ENCODE measurements at places on chromosomes 2 and 18.

DNA sequence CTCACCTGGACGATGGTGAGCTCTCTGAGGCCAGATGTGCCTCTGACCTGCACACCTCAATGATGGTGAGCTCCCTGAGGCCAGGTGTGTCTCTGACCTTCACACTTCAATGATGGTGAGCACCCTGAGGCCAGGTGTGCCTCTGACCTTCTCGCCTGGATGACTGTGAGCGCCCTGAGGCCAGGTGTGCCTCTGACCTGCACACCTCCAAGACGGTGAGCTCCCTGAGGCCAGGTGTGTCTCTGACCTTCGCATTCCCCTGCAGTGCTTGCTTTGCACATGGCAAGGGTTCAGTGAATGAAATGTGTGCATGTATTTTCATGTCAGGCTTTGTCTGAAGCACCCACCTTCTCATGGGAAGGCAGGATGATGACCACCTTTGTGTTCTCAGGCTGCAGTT is 95.5 kb downstream of the PTGR3 start:
- H3K27me3 ChIP-seq, result no peaks in the 10 kb centered on the region
- DNase-seq, result no peak
- H3K4me1 ChIP-seq, result no peaks in the 10 kb centered on the region
- H3K4me3 ChIP-seq, result no peak overlapping the region
- H3K27ac ChIP-seq, result no peak overlapping the region

DNA sequence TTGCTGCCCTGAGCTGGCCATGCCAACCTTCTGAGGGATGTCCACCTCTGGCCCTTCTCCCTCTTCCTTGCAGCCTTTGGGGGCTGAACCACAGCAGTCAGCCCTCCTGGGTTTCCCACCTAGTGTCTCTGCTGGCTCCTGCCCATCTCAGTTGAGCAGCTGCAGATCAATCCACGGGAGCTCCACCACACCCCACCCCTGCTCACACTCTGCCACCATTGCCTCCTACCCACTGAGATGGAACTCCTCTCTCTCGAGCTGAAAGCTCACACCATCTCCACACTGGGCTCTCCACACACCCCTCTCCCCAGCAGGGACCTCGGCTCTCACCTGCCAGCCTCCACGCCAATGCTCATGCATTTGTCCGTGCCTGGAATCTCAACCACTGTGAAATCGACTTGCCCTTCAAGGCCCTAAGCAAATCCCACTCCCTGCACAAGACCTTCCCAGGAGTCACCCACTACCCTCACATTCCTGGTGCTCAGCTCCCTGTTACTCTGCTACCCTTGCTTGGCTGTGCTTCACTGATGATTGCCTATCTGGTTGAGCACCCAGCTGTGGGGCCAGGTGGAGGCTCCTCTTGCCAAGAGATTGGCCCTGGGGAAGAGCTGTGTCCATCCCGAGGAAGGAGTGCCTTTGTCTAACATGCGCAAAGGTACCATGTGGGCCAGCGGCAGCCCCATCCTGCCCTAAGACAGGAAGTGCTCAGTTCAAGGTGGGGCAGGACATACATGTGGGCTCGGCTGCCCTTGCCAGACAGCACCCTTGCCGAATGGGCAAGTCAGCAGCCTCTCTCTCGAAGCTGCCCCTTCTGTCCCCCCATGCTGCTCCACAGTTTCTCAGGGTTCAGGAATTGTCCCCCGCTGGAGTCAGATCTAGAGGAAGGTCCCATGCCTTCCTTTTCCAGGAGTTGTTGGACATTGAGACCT is 208.7 kb downstream of the CYP26B1 start:
- DNase-seq, result no peak
- no peak overlapping the region for H3K27ac ChIP-seq
- H3K4me3 ChIP-seq, result no peak overlapping the region
- no peaks in the 10 kb centered on the region for H3K36me3 ChIP-seq
- no peaks in the 10 kb centered on the region for H3K27me3 ChIP-seq

- no peaks in the 10 kb centered on the region for H3K27me3 ChIP-seq
- no peak for DNase-seq
- H3K36me3 ChIP-seq, result no peaks in the 10 kb centered on the region
- H3K27ac ChIP-seq, result no peak overlapping the region
- H3K4me1 ChIP-seq, result no peaks in the 10 kb centered on the region
Observed at GRCh38 chr2:95314598-95314963, 17.4 kb downstream of the KCNIP3 start.

- peak; percentile 10 for DNase-seq
- peaks cover 2% of the 10 kb centered on the region for H3K4me1 ChIP-seq
- H3K4me3 ChIP-seq, result no peak overlapping the region
- H3K36me3 ChIP-seq, result no peaks in the 10 kb centered on the region
- no peak overlapping the region for H3K27ac ChIP-seq
Observed at GRCh38 chr2:111708476-111709180, 175.4 kb downstream of the ANAPC1 start.

- no peak overlapping the region for H3K27ac ChIP-seq
- H3K4me1 ChIP-seq, result no peaks in the 10 kb centered on the region
- no peaks in the 10 kb centered on the region for H3K36me3 ChIP-seq
- DNase-seq, result no peak
Observed at GRCh38 chr2:53646788-53647187, 120.8 kb upstream of the CHAC2 start.

DNA sequence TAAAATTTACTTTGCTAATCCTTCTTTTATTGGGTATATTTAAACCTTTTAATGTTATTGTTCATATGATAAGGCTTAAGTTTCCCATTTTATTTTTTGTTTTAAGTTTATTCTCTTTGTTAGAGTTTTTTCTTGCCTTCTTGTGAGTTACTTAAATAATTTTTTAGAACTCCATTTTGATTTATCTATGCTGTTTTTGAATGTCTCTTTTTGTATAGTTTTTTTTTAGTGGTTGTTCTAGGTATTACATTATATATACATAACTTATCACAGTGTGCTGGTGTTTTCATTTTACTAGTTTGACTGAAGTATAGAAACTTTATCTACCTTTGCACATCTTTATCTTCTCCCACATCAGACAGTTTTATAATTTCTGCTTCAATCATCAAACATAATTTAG is 49.4 kb upstream of the TGFA start:
- H3K27ac ChIP-seq, result no peak overlapping the region
- no peaks in the 10 kb centered on the region for H3K4me1 ChIP-seq
- no peak for DNase-seq
- H3K4me3 ChIP-seq, result no peak overlapping the region

DNA sequence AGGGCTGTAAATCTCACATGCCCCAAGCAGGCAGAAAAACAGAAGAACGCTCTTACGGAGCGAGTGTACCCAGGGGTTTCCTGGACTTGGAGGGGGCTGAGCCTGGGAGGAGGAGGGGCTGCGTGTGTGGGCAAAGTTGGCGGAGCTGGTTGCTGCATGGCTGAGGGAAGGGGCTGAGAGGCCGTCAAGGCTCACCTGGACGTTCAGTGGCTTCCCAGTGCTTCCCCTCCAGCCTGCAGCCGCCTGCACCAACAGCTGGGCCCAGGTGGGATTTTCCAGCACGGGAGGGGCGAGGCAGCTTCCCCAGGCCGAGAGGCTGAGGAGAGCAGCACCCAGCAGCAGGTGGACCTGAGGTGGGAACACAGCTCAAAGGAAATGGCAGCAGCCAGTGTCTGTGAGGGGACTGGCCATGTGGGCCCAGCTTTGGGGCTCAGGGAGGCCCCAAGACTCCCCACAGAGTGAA is 70.6 kb upstream of the CTDP1 start:
- H3K36me3 ChIP-seq, result no peaks in the 10 kb centered on the region
- H3K4me1 ChIP-seq, result no peaks in the 10 kb centered on the region
- no peak overlapping the region for H3K27ac ChIP-seq
- no peaks in the 10 kb centered on the region for H3K27me3 ChIP-seq
- no peak for DNase-seq

DNA sequence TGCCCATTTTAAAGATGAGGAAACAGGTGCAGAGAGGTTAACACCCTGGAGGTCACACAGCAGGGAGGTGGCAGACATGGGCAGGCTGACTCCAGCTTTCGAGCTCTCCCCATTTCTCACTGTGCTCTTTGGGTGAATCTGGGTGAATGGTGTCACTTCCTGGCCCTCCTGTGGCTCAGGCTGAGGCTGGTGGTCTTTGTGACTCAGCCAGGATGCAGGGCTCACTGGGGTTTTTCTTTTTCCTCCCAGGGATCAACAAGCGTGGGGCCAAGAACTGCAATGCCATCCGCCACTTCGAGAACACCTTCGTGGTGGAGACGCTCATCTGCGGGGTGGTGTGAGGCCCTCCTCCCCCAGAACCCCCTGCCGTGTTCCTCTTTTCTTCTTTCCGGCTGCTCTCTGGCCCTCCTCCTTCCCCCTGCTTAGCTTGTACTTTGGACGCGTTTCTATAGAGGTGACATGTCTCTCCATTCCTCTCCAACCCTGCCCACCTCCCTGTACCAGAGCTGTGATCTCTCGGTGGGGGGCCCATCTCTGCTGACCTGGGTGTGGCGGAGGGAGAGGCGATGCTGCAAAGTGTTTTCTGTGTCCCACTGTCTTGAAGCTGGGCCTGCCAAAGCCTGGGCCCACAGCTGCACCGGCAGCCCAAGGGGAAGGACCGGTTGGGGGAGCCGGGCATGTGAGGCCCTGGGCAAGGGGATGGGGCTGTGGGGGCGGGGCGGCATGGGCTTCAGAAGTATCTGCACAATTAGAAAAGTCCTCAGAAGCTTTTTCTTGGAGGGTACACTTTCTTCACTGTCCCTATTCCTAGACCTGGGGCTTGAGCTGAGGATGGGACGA is 13.2 kb downstream of the ITM2C start:
- H3K36me3 ChIP-seq, result no peaks in the 10 kb centered on the region
- peaks cover 39% of the 10 kb centered on the region for H3K4me1 ChIP-seq
- H3K27me3 ChIP-seq, result no peaks in the 10 kb centered on the region
- no peak overlapping the region for H3K27ac ChIP-seq
- peak overlapping the region; percentile 20 for H3K4me3 ChIP-seq

DNA sequence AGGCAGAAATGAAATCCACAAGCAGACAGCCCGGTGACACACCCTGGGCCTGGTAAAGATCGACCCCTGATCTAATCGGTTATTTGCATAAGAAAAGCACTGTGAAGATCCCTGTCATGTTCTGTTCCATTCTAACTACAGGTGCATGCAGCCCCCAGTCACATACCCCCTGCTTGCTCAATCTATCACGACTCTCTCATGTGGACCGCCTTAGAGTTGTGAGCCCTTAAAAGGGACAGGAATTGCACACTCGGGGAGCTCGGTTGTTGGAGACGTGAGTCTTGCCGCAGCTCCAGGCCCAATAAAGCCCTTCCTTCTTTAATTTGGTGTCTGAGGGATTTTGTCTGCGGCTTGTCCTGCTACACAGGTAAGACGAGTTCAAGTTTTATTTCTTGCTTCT is 13.4 kb upstream of the IL1B start:
- H3K4me1 ChIP-seq, result no peaks in the 10 kb centered on the region
- no peaks in the 10 kb centered on the region for H3K36me3 ChIP-seq
- no peak overlapping the region for H3K27ac ChIP-seq
- DNase-seq, result no peak

DNA sequence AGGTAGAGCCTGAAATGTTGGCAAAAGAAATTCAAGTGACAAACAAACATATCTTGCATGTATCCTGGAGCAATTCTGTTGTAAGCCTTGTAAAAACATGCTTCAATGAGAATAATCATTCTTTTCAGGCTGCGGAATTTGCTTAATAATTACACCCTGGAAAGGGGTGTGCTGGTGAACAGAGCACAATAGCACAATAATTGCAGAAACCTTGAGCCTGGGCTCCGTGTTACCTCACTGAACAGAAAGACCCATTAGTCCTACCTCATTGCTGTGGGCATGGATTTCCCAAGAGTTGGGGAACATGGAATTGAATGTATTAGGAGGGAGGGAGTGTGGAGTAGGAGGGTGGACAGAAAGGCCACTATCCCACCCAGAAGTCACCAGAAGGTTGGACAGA is 168.0 kb upstream of the ALKAL2 start:
- H3K27me3 ChIP-seq, result no peaks in the 10 kb centered on the region
- H3K4me1 ChIP-seq, result no peaks in the 10 kb centered on the region
- DNase-seq, result no peak
- H3K4me3 ChIP-seq, result no peak overlapping the region
- no peak overlapping the region for H3K27ac ChIP-seq
- H3K36me3 ChIP-seq, result no peaks in the 10 kb centered on the region

GRCh38 chr2:10873790-10874437 is 37.8 kb upstream of the KCNF1 start:
- no peaks in the 10 kb centered on the region for H3K36me3 ChIP-seq
- no peak overlapping the region for H3K27ac ChIP-seq
- no peaks in the 10 kb centered on the region for H3K27me3 ChIP-seq
- H3K4me1 ChIP-seq, result no peaks in the 10 kb centered on the region

DNA sequence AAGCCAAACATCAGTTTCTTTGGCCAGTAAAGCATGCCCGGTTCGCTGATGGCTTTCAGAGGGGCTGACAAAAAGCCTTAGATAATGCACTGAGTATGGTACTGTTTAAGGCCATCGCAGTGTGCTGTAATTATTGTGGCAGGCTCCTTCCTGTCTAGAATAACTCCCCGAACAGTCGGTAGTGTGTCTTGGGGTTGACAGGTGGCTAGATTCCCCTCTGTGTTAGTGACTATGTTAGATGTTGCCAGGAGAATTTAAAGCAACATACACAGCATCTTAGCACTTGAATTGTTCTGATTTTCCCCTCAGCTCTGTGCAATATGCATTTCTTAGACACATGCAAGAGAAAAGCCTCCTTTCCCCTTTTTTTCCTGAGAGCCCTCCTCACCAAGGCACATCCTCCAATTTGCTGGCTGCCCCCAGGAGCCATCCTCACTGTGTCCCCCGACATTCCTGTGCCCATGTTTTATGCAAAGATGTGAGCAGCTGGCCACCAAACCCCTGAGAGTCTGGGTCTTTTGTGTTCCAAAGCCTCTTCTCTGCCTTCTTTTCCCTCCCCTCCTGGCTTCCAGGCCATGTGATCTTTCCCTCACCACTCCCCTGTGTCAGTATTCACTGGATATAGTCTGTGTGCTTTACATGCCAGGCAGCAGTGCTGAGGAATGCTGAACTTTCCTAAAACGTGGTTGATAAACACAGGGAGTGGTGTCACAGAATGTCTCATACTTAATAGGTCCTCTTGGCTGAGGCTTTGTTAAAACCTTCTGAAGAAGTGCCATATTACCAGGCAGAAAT is 331.5 kb downstream of the HRH4 start:
- H3K4me3 ChIP-seq, result no peak overlapping the region
- no peak for DNase-seq
- no peak overlapping the region for H3K27ac ChIP-seq
- H3K27me3 ChIP-seq, result no peaks in the 10 kb centered on the region
- no peaks in the 10 kb centered on the region for H3K4me1 ChIP-seq

DNA sequence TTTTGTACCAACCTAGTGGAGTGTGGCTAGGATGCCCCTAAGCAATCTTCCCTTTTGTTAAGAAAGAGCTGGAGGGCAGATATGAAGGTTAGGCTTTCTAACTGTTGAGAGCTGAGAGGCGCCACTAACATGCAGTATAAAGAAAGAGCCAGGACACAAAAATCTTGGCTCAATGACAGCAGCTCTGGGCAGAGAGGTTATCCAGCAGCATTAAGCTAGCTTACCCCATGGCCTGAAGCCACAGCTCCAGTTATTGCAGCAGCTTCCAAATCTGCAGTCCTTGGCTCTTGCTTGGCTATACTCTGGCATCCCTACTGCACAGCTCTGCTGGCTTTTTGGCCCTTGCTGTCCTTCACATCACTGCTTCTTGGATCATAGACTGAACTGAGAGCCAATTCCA is 213.4 kb downstream of the GPD2 start:
- H3K27me3 ChIP-seq, result no peaks in the 10 kb centered on the region
- H3K27ac ChIP-seq, result no peak overlapping the region
- no peak for DNase-seq
- no peak overlapping the region for H3K4me3 ChIP-seq
- H3K4me1 ChIP-seq, result no peaks in the 10 kb centered on the region

- DNase-seq, result no peak
- no peak overlapping the region for H3K4me3 ChIP-seq
- no peaks in the 10 kb centered on the region for H3K4me1 ChIP-seq
- H3K27me3 ChIP-seq, result no peaks in the 10 kb centered on the region
Observed at GRCh38 chr2:218547978-218548377, 20.2 kb downstream of the USP37 start.
